Naive thymus-derived CD4-positive, alpha-beta T cell (primary cell): ENCODE measurements at places on chromosomes 1 and 21.

DNA sequence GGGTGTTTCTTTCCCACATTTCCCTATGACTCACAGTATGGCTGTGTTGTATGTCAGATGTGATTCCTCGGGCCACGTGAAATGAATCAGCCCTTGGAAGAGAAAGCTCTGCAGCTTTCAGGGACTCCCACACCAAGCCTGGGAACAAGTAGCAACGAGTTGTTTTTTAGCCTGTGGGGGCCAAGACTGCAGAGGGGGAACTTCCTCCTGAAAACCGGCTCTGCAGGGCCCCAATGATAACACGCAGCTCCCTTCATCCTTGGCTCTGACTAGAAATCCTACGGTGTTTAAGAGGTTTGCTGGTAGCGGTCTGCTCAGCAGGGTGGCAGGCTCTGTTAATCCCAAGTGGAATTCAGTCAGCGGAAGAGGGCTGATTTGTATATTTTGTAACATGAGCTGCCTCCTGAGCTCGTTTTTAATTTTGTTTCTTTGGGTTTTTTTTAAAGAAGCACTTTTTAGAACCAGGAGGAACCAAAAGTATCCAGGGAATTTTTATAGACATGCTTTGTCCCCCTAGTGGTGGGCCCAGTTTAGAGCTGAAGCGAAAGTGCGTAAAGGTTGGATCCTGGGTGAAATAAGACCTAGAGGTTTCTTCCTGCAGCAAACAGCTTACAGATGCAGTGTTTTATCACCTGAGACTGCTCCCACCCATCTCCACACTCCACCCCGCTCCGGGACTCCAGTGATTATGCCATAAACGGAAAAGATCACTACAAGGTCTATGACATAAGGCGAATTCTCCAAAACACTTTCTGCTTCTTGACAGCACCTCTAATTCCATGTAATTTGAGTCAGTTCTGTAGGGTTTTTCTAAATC lies 48.8 kb downstream of the LAMC2 start:
- DNase-seq = no peak

DNA sequence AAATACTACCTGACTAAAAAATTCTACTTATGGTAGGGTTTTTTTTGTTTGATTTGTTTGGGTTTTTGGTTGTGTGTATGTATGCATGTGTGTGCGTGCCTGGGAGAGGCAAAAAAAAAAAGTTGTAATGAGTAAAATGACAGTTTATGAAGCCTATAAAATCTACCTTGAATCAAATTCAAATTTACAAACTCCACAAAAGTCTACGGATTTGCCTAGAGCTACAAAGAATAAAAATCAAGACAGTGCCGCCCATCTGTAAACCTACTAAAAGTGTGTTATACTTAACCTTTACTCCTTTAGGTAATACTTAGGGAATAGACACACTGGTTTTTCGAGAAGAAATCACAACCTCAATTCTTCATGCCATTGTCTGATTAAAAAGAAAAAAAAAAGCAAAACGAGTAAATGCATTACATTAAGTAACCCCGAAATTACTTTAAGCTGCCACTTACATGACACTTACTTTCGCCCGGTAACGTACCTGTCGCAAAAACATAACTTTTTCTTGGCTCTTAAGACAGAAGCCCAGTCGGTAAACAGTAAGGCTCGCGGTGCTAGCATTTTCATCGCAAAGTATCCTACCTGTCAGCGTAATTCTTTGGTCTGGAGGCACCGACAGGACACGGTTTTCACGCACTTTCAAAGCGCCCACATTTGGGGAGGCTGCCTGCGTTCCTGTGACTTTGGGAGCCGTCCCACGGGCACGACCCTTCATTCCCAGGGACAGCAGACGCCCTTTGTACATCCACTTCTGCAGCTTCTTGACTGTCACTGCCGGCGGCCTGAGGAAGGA lies 951 bp downstream of the SYDE2 start:
- no peak for DNase-seq

- DNase-seq = no peak
These were observed 43.7 kb downstream of the HLX start for GRCh38 chr1:220922951-220923350.

- DNase-seq = no peak
These were observed 106.4 kb downstream of the TGFBR3 start for GRCh38 chr1:91779548-91780021.

GRCh38 chr1:40736085-40736531 lies 44.6 kb downstream of the NFYC start:
- no peak for DNase-seq

DNA sequence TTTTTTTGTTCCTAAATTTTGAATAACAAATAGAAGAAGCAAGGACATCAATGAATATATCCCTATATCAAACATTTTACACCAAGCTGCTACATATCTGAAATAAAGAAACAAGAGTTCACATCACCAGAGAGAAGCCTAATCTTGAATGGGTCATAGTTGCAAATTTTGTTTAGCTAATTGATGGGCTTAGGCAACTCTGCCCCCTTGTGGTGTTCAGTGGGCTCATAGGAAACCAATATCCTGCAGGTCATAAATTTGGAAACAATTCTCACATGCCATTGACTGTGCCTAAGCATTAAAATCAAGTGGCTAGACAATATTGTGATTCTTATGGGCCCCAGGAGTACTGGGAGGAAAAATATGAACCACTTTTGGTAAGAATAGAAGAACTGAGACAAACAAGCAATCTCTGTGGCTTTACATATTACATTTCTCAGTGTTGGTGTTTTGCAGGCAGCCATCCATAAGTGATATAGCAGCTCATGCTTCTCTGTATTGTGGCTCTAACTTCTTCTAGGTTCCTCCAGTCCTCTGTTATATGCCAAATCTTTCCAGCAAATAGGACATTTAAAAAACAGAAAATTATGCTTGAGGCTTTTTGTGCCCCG lies 1262.8 kb upstream of the PRMT6 start:
- no peak for DNase-seq
